ENCODE measurements at places on chromosomes 5 and 9. TPM values are rescaled to one million over a fixed set of nuclear protein-coding genes. Genes with fewer than 3 reads are reported as not detected.
A peak's percentile ranks its signal among the peaks of the same experiment; 100 is the strongest.

PHYHD1 gene
- total RNA-seq: 26.6 TPM

GRCh38 chr5:94366811-94367210, 251.6 kb downstream of the KIAA0825 start:
- DNase-seq: no peak

GRCh38 chr5:14325369-14325768, 182.2 kb downstream of the TRIO start:
- DNase-seq: no peak

DNA sequence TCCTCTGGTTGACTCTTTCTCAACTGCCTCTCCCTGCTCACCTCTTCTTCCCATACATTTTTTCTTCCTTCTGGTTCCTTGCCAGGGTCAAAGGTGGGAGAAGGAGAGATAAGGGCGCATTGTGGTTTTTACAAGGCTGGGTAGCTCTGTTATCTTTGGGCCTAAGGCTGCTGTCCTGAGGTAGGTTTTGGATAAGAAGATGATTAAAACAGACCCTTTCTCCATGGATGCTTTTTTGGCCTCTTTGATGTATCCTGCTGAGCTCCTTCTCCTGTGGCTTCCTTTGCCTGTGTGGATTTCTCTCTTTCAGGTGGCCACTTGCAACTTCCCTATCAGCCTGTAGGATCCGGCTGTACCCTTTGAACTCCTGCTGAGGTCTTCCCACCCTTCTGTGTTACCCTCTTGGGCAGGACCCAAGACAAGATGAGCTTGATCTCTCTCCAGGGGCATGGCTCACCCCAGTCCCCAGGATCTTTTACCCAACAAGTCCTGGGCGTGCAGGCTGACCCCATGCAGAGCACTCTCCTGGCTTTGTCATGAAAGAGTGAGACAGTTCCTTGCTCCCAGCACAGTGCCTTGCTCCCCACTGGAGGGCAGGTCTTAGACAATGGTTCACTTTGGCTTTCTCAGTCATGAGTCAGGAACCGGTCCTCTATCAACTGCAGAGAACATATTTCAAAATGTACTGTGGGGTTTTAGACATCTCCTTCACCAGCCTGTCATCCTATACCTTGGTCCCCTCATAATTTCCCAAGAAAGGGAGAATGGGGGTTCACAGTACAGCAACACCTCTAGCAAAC, 197.9 kb downstream of the TLE4 start:
- no peak for DNase-seq

- no peak for DNase-seq
Observed at GRCh38 chr5:77087484-77088261, 588 bp upstream of the ZBED3 start.

DNA sequence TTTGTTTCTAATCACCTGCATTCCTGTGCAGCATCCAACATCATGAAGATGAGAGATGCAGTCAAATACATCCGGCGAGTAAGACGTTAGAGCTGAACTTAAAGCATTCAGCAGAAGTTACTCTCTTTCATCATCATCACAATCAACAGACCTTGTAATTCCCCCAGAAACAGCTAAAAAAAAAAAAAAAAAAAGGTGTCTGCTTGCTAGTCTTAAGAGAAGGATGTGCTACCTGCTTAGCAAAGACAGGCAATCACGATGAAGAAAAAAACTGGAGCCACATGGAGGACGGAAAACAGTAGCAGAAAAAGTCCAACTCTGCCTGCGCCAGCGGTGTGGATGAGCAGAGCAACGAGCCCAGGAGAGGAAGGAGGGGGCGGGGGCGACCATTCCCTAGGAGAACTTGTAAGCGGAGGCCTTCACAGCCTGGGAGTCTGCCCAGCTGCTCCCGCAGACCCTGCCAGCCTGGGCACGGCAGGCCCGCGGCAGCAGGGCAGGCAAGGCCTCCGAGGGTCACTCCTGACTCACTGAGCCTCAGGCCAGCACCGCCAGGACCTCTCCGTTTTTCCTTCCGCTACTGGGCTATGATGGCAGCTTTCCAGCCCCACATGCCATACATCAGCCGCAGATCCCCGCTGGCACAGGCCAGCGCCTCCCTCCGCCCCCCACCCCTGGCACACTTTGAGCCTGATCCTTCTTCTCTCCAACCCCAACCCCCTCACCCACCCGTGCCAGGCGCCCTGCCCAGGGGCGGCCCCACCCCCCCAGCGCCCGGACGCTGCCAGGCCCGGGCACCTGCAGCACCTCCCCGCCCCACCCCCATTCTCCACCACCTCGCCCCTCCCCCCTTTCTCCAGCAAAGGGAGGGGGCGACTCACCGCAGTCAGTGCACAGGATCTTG, 1.4 kb downstream of the NRG2 start:
- DNase-seq: no peak

- DNase-seq: no peak
Observed at GRCh38 chr9:82456642-82457041, 468.1 kb downstream of the SPATA31D1 start.

ERP44 gene
- total RNA-seq: 21.4 TPM

- DNase-seq: no peak
Observed at GRCh38 chr5:87951661-87952060, 317.0 kb downstream of the TMEM161B start.

CRHBP gene
- 2.0 TPM for total RNA-seq

CDH6 gene
- total RNA-seq: 3.4 TPM

DNA sequence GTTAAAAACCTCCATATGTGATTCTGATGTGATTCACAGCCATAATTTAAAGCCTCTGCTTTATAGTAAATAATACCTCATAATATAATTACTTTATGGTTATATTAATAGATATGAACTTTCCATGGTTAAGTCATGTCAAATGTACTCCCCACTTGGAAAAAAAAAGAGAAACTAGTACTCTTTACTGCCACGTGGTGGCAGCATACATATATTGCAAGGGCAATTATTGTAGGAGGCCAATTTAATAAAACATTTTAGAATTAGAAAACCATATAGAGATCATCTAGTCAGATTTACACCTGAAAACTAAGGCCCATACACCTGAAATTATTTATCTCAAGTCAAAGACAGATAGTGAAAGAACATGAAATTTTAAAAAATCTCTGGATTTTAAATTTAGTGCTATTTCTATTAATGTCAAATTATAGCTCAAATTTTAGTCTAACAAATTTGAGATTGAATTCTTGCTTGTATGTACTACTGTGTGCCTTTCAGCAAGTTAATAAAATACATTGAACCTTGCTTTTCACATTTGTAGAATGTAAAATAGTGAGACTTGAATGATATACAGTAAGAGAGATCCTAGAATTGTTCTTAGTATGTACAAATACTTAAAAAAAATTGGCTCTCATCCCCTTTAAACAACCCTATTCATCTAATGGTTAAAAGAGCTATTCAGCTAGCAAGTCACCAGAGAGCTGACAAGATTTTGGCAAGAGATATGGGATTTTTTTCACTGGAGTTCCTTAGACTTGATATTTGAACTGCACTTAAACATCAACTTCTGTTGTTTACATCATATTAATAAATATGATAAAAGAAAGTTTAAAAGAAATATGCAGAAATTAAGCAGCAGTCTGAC, 603.8 kb downstream of the TLE4 start:
- no peak for DNase-seq

GRCh38 chr9:114981063-114981462, 50.7 kb upstream of the TNFSF8 start:
- DNase-seq: no peak

PCDHAC2 gene
- total RNA-seq: 4.0 TPM

DNA sequence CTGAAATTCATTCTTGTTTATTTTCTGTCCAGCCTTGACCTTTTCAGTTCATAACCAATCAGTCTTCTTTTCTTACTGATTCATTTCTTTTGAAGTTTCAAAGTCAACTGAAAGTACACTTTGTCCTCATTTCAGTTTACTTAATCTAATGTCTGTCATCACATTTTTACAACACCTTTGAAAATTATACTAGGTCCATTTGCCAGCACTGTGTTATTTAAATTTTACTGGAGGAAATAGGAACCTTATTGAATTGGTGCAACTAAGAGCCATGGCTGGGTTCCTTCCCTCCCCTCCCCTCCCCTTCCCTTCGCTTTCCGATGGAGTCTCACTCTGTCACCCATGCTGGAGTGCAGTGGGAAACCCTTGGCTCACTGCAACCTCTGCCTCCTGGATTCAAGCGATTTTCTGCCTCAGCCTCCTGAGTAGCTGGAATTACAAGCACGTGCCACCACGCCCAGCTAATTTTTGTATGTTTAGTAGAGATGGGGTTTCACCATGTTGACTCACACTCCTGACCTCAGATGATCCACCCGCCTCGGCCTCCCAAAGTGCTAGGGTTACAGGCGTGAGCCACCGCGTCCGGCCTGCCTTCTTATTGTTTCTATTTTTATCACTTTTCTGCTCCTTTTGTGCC, 6.3 kb downstream of the RMI1 start:
- DNase-seq: no peak

- DNase-seq: no peak
Observed at GRCh38 chr5:1441166-1441865, 3.9 kb downstream of the SLC6A3 start.

DNA sequence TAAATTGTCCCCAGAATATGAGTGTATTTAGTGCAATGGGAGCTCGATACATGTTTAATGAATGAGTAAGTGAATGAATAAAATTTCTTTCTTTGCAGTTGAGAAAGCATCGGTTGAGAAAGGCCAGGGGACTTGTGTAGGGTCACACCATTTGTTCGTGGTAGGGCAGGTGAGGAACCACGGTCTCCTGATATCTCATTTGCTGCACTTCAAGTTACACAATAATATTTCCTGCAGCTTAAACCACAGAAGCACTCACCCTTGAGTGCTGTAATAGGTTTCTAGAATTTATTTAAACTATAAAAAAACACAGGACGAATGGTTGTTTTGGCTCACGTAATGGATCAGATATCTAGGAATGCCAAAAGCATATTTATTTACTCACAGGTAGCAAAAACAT, 429.8 kb downstream of the SPATA31D1 start:
- DNase-seq: no peak

DNA sequence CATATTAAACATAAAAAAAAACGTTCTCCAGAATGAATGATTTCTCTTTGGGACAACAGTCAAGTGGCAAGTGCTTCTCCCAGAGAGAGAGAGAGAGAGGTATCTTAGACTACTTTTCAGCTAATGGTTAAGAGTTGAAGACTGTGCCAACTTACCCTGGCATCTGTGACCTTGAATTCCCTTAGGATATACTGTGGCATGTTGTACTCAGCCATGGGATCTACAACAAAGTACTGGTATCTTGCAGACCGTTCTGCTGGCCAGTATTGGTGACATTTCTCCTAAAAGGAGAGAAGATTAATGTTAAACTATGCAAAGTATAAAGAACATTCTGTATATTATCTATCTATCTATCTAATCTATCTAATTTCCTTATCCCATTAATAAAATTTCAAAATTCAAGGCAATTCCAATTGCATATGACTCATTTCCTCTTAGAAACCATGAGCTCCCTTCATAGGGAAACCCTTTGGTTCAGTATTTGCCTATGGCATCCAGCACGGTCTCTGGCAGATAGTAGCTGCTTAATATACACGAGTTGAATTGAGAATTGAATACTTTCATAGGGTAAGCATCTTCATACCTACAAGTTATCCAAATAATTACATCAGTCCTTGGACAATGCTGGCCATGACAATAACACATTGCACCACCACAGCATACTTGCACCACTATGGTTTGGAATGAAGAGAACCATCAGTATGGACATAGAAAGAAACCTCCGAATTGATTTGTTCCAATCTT, 539.4 kb upstream of the DMAC1 start:
- DNase-seq: no peak

GRCh38 chr5:533243-533954, 9.2 kb upstream of the SLC9A3 start:
- no peak for DNase-seq

ATOX1 gene
- total RNA-seq: 88.6 TPM

DNA sequence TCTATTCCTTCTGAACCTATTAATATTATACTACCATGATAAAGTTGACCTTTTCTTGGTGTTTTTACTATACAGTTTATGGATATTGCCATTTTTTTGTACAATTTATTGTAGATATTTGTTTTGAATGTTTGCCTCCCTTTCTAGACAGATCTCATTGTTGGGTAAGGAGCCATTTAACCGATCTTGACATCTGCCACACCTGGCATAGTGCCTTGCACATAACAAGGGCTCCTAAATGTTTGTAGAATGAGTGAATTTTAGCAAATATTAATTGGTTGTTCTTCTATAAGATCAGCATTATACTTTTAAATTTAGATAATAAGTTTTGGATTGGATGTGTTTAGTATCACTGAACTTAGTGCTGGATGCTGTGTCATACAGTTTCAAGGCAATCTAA, 175.3 kb downstream of the GDNF start:
- no peak for DNase-seq

DNA sequence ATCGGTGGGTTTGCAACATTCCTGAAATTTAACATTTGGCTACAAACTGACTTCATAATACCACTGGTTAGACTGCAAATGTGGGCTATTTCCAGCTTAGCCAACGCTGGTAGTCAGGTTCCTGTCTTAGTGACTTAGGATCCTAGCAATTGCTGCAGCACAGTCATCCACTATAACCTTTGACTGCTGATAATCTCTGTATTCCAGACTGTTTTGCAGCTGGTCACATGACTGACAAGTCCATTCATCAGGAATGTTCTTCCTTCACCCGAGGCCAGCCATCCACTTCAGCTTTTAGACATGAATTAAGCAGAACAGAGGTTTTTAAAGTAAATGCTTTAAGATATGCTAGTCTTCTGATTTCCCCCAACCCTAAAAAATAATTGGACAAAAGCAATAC, 425.9 kb upstream of the MPDZ start:
- DNase-seq: no peak

GRCh38 chr5:32504329-32504988, 59.9 kb upstream of the ZFR start:
- DNase-seq: no peak

DNA sequence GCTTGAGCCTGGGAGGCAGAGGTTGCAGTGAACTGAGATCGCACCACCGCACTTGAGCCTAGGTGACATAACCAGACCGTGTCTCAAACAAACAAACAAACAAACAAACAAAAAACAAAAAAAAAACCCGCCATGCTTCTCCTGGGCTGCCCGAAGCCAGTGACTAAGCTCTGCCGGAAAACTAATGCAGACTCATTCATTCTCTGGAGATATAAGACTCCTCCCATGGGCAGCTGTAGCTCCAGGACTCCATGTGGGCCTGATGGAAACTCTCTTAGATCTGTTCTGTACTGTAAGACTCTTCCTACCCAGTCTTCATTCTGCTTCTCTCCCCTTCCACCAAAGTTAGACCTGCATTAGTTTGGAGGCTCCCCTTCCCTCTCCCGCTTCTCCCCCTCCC, 11.1 kb downstream of the GLDC start:
- DNase-seq: no peak

DNA sequence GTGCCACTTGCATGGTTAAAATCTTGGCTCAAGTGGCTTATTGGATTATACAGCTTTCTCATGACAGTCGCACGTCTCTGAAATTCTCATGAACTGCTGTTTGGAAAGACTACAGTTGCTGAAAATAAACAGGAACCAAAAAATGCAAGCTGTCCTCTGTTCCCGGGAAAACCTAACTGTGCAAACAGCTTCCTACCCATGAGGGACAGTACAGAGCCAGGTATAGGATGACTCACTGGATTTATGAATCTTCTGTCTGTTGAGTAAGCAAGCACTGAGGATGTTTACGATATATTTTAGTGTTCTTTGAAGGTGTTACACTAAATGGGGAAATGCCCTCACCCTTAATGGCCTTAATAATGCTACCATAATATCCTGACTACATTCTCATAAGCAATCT, 380.3 kb upstream of the TNC start:
- DNase-seq: no peak

- DNase-seq: peak; percentile 5
Observed at GRCh38 chr5:56159521-56159947, 73.6 kb downstream of the ANKRD55 start.
